ENCODE measurements at places on chromosomes 2 and 18.

DNA sequence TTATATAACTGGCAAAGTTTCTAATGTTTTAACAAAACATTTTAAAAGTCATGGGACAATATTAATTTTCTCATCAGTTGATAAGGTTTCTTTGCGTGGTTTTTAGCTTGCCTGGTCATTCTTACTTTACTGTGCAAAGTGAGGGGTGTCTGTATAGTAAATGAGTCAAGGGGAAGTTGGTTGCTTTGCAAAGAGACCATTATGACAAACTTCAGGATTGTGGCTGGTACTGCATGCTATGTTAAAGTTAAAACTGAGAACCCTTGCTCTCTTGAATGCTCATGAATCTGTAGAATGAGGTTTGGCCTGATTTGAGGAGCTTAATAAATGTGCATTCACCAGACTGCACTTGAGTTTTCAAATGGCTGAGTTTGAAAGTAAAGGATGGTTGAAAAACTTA, 47.0 kb downstream of the COL4A4 start:
- no peaks in the 10 kb centered on the region for H3K36me3 ChIP-seq
- H3K27me3 ChIP-seq, result peaks cover 21% of the 10 kb centered on the region
- DNase-seq, result no peak

DNA sequence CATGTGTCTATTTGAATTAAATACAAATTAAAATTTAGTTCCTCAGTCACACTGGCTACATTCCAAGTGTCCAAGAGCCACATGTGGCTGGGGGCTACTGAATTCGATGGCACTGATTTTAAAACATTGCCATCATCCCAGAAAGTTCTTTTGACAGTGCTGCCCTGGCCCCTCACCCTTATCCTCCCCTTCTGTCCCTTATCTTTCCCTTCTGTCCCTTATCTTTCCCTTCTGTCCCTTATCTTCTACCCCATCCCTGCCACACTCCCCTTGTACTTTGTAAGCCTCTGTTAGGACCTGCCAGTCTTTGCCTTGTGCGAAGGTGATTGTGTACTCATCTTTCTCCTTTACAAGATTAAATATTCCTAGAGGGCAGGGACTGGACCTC, 85.2 kb downstream of the DNMT3A start:
- H3K27ac ChIP-seq, result no peak overlapping the region
- no peaks in the 10 kb centered on the region for H3K27me3 ChIP-seq
- H3K36me3 ChIP-seq, result peaks cover 8% of the 10 kb centered on the region
- H3K4me3 ChIP-seq, result no peak overlapping the region

DNA sequence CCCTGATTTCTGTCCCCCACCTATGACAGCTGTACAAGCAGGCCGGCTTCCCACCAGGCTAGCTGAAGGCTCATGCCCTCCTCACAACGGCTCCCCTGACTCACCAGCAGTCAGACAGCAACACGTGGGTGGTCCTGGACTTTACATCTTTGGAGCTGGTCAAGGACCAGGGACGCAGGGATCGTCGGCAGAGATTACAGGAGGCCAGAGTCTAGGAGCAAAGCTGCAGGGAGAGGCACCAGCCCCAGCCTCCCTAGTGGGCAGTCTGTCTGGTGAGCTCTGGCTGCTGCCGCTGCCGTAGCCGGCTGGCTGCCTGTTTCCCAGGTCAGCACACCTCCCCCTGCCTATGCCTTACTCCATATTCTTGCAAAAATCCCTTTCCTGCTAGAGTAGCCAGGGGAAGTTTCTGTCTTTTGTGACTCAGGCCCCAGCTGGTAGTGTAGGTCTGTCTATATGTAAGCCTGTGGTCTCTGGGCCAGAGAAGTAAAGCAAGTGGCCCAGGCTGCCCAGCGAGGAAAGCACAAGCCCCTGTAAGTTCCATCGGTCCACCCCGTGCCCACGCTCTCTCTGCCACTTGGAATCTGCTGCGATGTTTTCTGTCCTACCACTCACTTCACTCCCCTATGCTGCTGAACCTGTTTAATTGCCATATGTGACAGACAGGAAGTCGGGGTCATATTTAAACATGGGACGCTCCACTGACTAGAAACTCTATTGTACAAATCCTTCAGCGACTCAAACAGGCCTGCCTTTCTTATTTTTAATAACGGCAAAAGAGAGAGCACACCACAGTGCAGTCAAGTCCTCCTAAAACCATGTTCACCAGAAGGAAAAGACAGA, 2.4 kb upstream of the ARHGEF4 start:
- peaks cover 39% of the 10 kb centered on the region for H3K27me3 ChIP-seq
- H3K4me3 ChIP-seq, result no peak overlapping the region
- no peaks in the 10 kb centered on the region for H3K36me3 ChIP-seq
- no peaks in the 10 kb centered on the region for H3K4me1 ChIP-seq
- H3K27ac ChIP-seq, result no peak overlapping the region

DNA sequence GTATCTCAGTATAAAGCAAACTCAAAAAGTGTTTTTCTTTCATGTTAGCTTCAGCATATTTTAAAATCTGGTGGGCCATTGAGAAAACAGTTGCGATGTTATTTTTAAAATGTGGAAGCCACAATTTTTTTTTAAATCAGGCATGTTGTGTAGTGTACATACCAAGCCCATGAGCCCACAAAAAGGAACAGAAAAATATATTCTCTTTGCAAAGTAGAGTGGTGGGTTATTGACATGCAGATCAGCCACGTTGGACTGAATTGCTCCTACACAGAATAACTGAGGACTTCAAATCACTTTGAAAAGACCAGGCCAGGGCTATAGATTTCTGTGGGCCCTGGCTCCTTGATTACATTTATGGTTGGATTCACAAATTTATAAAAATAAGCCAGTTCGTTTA, 774.4 kb downstream of the DCC start:
- H3K4me3 ChIP-seq, result no peak overlapping the region
- H3K27me3 ChIP-seq, result no peaks in the 10 kb centered on the region
- no peak for DNase-seq
- no peaks in the 10 kb centered on the region for H3K36me3 ChIP-seq

GRCh38 chr18:58211510-58211909, 167.5 kb downstream of the NEDD4L start:
- H3K36me3 ChIP-seq, result no peaks in the 10 kb centered on the region
- no peak for DNase-seq
- peaks cover 12% of the 10 kb centered on the region for H3K4me1 ChIP-seq
- H3K4me3 ChIP-seq, result no peak overlapping the region

DNA sequence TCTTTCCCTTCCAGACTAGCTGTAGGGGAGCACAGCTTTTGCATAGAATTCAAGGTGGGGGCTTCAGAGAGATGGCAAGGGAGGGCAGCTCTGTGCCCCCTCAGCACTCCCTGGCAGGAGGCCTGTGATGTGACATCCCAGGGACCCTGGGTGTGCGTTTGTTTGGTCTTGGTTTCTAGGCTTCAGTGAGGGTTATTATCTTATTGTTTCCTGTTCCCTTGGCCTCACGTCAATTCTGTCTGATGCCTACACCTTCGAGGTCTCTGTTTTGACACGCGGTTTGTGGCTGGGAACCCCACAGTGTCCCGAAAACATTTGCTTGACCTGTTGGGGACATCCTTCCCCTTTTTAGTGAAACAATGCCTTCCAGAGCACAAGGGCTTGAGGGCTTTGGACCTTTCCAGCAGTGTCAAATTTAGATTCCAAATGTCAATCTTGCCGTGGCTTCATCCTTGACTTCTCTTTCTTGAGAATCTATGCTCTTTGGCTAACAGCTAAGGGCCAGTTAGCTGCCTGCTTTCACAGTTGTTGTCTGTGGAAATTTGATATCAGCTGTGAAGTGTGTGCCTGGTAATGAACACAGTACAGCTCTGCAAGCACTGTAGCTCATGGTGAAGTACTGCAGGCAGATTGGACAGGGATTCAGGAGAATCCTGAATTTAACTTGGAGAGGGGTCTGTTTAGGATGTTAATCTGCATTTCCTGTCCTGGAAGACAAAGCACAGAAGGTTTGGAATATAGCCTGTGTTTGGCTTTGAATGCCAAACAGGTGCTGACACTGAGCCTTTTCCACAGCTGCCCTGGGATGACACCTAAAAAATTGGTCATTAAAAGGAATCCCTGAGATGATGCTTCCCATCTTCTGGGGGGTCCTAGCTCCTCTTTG, 108.2 kb upstream of the CXCR4 start:
- DNase-seq, result peak; percentile 66
- H3K4me1 ChIP-seq, result peaks cover 12% of the 10 kb centered on the region
- H3K36me3 ChIP-seq, result peaks cover 7% of the 10 kb centered on the region
- peak overlapping the region; percentile 99 for H3K27ac ChIP-seq
- no peaks in the 10 kb centered on the region for H3K27me3 ChIP-seq
- peak overlapping the region; percentile 67 for H3K4me3 ChIP-seq

DNA sequence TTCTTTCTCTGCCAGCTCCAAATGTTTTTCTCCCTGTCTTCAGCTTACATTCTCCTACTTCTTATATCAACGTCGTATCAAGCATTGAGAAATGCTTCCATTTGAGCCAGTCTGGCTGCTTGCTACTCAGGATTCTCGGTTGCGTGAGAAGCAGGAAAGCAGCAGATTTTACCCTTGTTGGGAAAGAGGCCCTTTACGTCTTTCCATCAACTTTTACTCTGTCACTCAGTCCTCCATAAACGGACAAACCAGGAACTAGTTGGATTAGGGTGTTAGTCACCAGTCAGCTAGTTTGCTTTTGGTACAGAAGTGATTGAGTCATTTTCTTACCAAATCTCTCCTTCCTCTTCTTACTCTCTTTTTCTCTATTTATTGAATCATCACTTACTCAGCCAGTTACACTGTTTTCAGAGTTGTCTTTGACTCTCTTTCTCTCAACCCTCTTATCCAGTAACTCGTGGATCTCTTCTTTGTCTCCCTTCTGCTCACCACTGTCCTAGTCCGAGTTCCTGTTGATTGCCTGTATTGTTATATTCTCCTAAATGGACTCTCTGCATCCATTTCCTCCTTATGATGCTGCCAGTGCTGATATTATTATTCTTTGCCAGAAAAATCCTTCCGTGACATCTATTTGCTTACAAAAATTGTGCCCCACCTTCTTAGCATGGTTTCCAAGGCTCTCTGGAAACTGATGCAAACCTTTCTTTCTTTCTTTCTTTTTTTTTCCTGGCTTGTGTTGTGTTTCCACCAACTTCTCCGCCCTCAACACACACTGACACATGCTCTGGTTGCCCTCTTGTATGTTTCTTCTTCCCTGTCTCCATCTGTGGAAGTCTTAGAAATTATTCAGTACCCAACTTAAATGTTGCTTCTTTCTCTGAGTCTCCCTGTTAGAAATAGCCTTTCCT, 61.5 kb downstream of the VRK2 start:
- H3K4me1 ChIP-seq, result peaks cover 5% of the 10 kb centered on the region
- H3K27ac ChIP-seq, result no peak overlapping the region
- no peak for DNase-seq
- no peaks in the 10 kb centered on the region for H3K36me3 ChIP-seq
- no peak overlapping the region for H3K4me3 ChIP-seq
- no peaks in the 10 kb centered on the region for H3K27me3 ChIP-seq

DNA sequence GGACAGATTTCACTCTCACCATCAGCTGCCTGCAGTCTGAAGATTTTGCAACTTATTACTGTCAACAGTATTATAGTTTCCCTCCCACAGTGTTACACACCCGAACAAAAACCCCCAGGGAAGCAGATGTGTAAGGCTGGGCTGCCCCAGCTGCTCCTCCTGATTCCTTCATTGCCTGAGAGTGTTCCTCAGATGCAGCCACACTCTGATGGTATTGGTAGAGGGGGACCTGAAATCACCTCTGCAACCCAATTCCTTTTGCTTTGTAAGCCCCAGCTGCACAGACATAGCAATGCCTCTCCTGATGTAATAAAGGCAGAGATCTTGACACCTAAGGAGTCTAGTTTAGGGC, 1529.8 kb downstream of the RPIA start:
- no peak overlapping the region for H3K27ac ChIP-seq
- no peaks in the 10 kb centered on the region for H3K36me3 ChIP-seq
- no peak for DNase-seq

GRCh38 chr2:209808521-209808920, 36.9 kb downstream of the UNC80 start:
- H3K4me1 ChIP-seq, result no peaks in the 10 kb centered on the region
- no peak for DNase-seq
- no peak overlapping the region for H3K4me3 ChIP-seq
- H3K27ac ChIP-seq, result no peak overlapping the region
- H3K27me3 ChIP-seq, result no peaks in the 10 kb centered on the region

- DNase-seq, result no peak
- no peaks in the 10 kb centered on the region for H3K4me1 ChIP-seq
- peaks cover 7% of the 10 kb centered on the region for H3K36me3 ChIP-seq
- no peak overlapping the region for H3K27ac ChIP-seq
- no peaks in the 10 kb centered on the region for H3K27me3 ChIP-seq
These were observed 56.6 kb downstream of the FAM228A start for GRCh38 chr2:24231461-24231881.

DNA sequence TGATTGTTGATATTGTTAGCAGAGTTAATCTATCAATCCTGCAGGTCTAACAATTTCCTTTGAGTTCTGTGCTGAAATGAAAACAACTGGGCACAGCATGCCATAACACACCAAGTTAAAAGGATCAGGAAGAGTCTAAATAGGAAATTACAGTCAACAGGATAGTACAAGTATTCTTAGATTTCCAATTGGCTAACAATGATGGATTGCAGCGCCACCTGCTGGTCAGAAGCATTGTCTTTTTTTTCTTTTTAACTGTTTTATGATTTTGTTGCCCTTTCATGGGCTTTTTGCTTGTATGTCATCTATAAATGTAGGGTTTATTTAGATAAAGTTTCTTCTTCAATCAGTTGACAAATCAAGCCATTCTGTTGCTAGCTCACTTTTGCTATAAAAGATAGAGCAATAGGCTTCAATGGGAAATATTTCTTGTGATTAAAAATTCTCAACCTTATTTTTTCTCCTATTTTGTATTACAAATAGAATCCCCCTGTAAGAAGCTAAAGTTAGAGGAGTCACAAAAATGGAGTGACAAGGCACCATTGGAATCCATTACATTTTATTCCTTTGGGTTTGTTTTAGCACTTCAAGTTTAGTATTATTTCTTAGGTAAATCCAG, 40.8 kb upstream of the RPRM start:
- H3K4me3 ChIP-seq, result no peak overlapping the region
- no peak overlapping the region for H3K27ac ChIP-seq
- H3K36me3 ChIP-seq, result no peaks in the 10 kb centered on the region
- no peaks in the 10 kb centered on the region for H3K4me1 ChIP-seq
- no peaks in the 10 kb centered on the region for H3K27me3 ChIP-seq

- peak; percentile 58 for DNase-seq
- H3K27ac ChIP-seq, result peak overlapping the region; percentile 90
- H3K4me3 ChIP-seq, result peak overlapping the region; percentile 78
- peaks cover 58% of the 10 kb centered on the region for H3K4me1 ChIP-seq
These were observed 19.1 kb upstream of the SLC20A1 start for GRCh38 chr2:112626604-112627059.

GRCh38 chr2:209298601-209299000, 125.2 kb upstream of the MAP2 start:
- no peak overlapping the region for H3K27ac ChIP-seq
- H3K4me3 ChIP-seq, result no peak overlapping the region
- H3K27me3 ChIP-seq, result no peaks in the 10 kb centered on the region
- no peak for DNase-seq
- H3K4me1 ChIP-seq, result no peaks in the 10 kb centered on the region
- no peaks in the 10 kb centered on the region for H3K36me3 ChIP-seq

GRCh38 chr2:100992262-100992661, 9.8 kb upstream of the RPL31 start:
- no peaks in the 10 kb centered on the region for H3K36me3 ChIP-seq
- H3K27me3 ChIP-seq, result no peaks in the 10 kb centered on the region
- H3K27ac ChIP-seq, result no peak overlapping the region
- H3K4me1 ChIP-seq, result no peaks in the 10 kb centered on the region
- H3K4me3 ChIP-seq, result no peak overlapping the region

GRCh38 chr2:129748250-129748649, 231.2 kb upstream of the RAB6C start:
- H3K27ac ChIP-seq, result no peak overlapping the region
- H3K4me3 ChIP-seq, result no peak overlapping the region
- peaks cover 31% of the 10 kb centered on the region for H3K27me3 ChIP-seq
- H3K4me1 ChIP-seq, result no peaks in the 10 kb centered on the region
- DNase-seq, result no peak

Measured in effector memory CD8-positive, alpha-beta T cell (primary cell).